ENCODE measurements at places on chromosomes 5 and 9.

GRCh38 chr5:73946278-73946677 lies 320.3 kb downstream of the ARHGEF28 start:
- DNase-seq, result no peak

GRCh38 chr5:20359377-20359776 lies 371.4 kb upstream of the CDH18 start:
- DNase-seq, result no peak

DNA sequence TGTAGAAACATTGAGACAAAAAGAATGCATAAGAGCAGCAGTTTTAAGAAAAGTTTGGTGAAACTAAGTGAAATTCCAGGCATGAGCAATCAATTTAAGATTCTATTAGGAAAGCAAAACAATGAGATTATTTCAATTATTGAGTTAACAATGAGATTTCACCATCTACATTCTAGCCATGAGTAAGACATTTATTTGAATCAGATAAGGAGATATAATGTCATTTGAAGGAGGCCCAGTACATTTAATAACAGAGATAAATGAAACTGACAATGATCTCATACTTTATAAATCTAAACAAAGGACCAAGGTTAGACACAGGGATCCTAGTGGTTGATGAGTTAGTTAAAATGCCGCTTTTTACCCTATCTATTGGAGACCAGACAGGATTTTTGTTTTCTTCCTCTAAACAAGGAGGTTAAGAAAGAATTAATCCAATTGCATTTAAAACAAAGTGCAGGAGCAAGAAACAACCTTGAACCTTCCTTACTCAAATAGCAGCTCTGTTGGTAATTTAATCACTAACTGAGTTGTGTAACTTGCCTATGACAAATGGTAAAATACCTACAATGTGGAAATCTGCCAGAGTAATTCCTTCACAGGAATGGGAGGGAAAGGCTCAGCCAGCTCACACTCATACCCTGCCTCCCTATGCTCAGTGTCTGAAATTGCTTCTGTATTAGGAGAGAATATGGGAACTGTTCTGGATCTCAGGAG lies 103.5 kb upstream of the NR3C1 start:
- no peak for DNase-seq

DNA sequence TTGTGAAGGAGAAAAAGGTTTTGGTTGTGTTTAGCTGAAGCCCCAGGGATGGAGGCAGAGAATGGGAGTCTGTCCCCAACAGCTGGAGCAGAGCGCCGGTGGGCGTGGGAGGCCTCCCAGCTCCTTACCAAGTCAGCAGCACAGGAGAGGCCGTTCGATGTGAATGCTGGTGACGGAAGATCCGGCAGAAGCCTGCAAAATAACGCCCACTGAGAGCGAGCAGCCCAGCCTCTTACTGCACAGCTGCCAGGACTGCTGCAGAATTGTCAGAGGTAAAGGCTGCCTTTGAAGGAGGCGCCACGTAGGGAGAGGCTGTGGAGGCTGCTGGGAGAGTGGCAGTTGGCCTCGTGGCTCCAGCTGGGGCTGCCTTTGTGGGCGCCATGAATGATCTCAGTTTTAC lies 26.2 kb downstream of the ANGPTL2 start:
- DNase-seq, result no peak

- no peak for DNase-seq
Observed at GRCh38 chr5:134427540-134428041, 15.9 kb upstream of the CDKN2AIPNL start.

DNA sequence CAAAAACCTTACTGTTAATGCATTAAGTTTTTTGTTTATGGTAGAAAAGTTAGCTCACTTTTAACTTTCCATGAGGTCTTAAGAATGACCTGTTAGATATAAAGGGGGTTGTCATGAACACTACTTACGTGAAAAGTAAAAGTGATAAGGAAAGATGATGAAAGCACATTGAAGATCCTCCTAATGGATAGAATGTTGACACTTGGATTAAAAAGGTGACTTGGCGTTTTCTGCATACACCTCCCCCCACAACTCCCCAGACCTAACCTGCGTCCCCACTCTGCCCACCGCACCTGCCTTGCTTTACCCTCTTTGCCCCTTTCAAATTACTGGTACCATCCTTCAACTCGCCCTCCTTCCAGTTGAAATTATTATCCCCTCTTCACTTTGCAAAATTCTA lies 32.0 kb downstream of the TJP2 start:
- DNase-seq, result no peak

- DNase-seq, result no peak
Observed at GRCh38 chr9:118367383-118367782, 663.2 kb downstream of the TLR4 start.

- no peak for DNase-seq
Observed at GRCh38 chr5:52849544-52849943, 61.8 kb downstream of the ITGA1 start.

- DNase-seq, result no peak
Observed at GRCh38 chr9:127389381-127390247, 7.4 kb upstream of the SLC2A8 start.
